ENCODE measurements at places on chromosomes 2 and 18. TPM values are rescaled to one million over a fixed set of nuclear protein-coding genes. Genes with fewer than 3 reads are reported as not detected.

DNA sequence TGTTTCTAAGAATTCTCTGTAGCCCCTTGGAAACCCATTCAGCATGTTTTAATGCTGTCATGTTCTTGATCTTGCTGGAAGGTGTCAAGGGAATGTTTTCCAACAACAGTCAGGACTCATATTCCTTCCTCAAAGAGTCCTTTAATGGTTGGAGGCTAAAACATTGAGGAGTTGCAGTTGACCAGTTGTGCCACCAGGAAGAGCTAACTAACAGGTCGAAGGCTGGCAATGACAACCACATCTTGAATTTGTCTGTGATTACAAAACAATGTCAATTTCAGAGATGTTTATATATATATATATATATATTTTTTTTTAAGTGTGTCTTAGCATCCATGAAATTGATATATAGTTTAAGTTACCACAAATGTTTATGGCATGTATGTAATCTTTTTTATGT lies 151.5 kb downstream of the INO80D start:
- peak; percentile 11 for DNase-seq

GRCh38 chr2:6968319-6969100 lies 51.3 kb downstream of the RNF144A start:
- DNase-seq, result peak; percentile 0

Gene MOCOS
- total RNA-seq, result 4.8 TPM

- no peak for DNase-seq
These were observed 123.8 kb downstream of the ARL4C start for GRCh38 chr2:234373060-234373459.

Gene GPR75
- total RNA-seq, result 0.94 TPM

- peak; percentile 30 for DNase-seq
These were observed 7.8 kb upstream of the TRABD2A start for GRCh38 chr2:84888401-84889276.

- peak; percentile 76 for DNase-seq
These were observed 99.8 kb downstream of the ALK start for GRCh38 chr2:29821591-29821990.

Gene VWA3B
- total RNA-seq, result not detected

DNA sequence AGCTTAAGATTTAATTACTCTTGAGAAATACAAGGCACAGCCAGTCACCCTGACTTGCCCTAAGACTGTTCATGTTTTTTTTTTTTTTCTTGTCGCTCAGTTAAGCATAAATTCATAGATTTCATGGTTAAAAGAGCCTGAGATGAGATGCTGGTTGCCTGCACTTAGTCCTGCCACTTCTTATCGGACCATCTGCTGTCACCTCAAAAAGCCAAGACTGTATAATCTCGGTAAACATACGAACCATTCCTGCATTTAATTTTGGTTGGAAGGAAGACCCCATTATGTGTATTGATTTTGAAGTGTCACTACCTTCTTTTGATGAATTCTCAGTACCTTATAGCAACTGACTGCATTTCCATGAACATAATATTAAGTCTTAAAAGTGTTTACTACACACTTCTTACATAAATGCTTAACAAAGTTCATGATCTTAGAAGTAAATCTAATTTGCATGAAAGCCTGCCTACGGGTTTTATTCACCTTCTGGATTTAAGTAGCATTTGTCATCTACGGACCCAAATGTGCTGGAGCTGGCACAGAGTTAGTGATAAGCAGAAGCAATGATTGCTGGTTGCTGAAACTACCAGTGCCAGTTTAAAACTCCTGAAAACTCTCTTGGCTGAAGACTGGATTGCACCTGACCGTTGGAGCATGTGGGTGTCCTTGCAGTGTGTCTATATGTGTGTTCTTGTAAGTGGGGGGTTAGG lies 843.4 kb downstream of the TMEM182 start:
- DNase-seq, result no peak

GRCh38 chr2:2860589-2861300 lies 516.9 kb downstream of the EIPR1 start:
- DNase-seq, result no peak

GRCh38 chr18:9869715-9870430 lies 15.9 kb upstream of the TXNDC2 start:
- DNase-seq, result peak; percentile 36

DNA sequence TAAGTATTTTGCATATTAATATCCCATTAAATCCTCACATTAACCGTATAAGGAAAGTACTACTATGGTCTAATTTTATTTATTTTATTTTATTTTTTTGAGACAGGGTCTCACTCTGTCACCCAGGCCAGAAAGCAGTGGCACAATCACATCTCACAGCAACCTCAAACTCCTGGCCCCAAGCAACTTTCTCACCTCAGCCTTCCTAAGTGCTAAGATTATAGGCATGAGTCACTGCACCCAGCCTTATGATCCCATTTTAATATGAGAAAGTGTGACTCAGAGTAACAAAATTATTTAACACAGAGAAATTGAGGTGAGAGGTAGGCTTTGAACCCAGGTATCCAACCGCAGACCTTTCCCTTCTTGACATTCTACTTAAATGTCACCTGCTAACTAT lies 330.0 kb upstream of the POU3F3 start:
- DNase-seq, result no peak

Gene LIMS4
- total RNA-seq, result 29.9 TPM

Data from myocyte (in vitro differentiated cells).